RCC 7860 (cell line): ENCODE measurements at places on chromosomes 7 and 10.

GRCh38 chr7:7581531-7582179, 15.0 kb downstream of the MIOS start:
- no peak for DNase-seq

- no peak for DNase-seq
Measured at GRCh38 chr10:26706206-26706605, 8.7 kb downstream of the PDSS1 start.

DNA sequence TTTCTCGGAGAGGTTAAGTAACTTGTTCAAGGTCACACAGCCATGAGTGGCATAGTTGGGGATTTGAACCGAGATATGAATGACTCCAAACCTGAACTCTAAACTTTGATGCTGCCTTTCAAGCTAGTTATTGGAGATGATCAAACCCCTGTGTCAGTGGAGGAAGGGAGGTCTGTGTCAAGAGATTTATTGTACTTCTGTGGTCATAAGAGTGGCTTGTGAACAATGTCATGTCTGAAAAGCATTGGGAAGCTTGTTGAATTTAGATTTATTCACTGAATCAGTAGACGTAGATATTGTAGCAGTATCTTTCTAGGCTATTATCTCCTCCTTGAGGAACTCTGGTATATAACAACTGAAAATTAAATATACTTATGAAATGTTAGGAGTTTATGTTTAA, 27.3 kb downstream of the SNX10 start:
- DNase-seq, result no peak

GRCh38 chr7:16356301-16356958, 64.9 kb downstream of the CRPPA start:
- no peak for DNase-seq

- no peak for DNase-seq
Measured at GRCh38 chr7:50379082-50379481, 71.1 kb downstream of the FIGNL1 start.

- DNase-seq, result no peak
Measured at GRCh38 chr10:133215586-133215985, 14.4 kb upstream of the UTF1 start.

GRCh38 chr7:50149369-50149768, 56.3 kb upstream of the ZPBP start:
- DNase-seq, result no peak

GRCh38 chr10:13310518-13311176, 10.8 kb upstream of the PHYH start:
- DNase-seq, result no peak

- DNase-seq, result no peak
Measured at GRCh38 chr10:13184730-13185514, 23.6 kb downstream of the MCM10 start.

DNA sequence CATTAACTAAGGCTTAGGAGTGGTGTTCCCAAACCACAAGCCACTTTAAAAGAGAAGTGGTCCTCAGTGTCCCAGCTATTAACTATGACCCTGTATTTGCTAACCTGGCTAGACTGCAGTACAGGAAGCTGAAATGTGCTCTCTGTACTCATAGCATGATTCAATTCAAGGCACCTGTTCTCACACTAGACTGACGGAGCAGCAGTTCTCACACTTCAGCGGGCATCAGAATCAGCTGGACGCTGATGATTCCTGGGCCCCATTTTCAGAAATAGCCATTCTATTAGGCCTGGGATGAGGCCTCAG, 24.5 kb upstream of the MSRB2 start:
- DNase-seq, result no peak

DNA sequence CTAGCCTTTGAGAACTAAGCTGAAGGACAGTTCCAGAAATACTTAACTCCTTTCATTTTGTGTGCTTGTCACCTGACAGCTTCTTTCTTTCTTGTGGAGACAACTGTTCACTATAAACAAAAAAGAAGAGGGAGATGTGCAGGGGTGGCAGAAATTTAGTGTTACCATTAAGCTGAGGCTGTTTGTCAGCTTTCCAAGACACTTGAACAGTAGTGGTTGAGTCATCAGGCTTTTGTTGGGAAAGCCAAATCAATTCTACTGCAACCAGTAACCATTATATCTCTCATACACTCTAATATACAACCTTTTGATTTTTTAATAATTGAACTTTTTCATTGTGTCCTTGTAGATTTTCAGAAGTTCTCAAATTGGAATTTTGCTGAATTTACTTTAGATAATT, 75.3 kb downstream of the POLL start:
- DNase-seq, result no peak

GRCh38 chr10:121062115-121062514, 211.0 kb downstream of the WDR11 start:
- no peak for DNase-seq

- DNase-seq, result no peak
Measured at GRCh38 chr7:5469375-5470166, 45.9 kb upstream of the TNRC18 start.

GRCh38 chr10:6138456-6138855, 49.6 kb downstream of the RBM17 start:
- DNase-seq, result no peak

DNA sequence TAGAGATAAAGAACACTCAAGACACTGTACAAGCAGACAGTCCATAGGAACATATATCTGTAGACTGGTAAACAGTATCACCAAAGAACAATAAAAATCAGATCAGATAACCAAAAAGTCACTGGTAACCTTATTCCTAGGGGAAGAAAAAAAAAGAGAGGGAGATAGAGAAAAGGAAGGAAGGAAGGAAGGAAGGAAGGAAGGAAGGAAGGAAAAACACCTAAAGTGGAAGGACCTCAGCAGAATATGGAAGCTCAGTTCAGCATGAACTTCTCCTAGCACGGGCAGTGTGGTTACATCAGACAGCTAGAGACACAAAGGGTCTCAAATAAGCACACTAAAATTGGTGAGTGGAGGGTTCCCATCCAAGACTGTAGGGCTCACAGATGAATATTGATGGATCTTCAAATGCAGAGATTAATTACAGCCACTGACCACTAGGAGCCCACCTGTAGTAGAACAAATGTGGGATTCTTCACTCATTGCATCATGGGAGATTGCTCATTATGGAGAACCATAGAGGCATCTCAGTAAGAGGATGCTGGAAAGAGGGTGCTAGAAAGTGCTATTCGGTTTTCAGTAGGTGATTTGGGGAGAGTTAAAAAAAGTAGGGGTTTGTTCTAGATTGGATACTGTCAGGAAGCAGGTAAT, 293.4 kb upstream of the C7orf33 start:
- no peak for DNase-seq
